ENCODE measurements at places on chromosomes 11 and 22.

DNA sequence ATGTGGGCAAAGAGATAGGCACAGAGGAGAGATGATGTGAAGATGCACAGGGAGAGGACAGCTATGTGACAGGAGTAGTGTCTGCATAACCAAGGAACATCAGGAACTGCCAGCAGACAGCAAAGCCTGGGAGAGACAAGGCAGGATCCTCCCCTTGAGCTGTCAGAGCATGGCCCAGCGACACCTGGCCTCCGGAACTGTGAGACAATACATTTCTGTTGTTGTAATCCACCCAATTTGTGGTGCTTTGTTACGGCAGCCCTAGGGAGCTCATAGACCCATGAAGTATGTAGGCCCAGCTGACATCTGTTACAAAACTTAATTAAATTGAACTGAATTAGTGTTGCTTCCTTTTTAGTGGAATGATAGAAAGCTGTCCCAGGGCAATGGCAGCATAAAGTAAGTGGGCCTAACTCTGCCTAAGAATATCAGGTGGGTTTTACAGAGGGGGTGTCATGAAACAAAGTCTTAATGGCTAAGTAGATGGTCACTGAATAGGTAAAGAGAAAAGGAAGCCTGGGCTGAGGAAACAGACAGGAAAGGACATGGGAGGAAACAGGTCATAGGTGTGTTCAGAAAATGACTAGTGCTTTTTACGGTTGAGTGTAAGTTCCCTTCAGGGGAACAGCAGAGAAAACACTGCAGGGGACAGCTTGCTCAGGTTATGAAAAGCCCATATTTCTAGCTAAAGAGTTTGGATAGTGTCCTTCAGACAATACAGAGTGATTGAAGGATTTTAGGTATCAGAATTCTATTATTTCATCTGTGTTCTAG lies 24.8 kb downstream of the RASSF10 start:
- no peak for DNase-seq

DNA sequence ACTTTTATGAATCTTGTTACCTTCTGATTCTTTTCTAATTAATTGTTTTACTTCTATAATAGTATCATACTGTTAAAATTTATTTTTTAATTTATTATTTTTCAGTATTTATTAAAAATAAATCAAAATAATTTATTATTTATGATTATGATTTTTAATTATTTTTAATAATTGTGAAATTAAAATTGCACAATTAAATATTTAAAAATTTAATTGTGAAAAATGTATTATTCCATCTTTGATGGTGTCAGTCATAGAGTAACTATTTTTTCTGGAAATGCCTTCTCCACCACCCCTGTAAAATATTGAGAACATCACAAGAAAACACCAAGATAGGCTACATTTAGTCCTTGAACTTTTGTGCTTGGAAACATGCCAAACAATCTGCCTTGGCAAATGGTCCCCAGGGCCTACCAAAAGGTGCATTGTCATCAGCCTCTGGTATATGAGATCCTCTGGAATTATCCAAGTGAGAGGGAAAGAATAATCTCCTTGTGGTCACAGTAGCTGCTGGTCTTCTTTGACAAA lies at the start of gene OR8H2:
OR8H2 (plus strand) TSS at position 478 of the 528 bp plus-strand sequence. CDS start 1,356 bp downstream, outside the sequence.
- no peak for DNase-seq

DNA sequence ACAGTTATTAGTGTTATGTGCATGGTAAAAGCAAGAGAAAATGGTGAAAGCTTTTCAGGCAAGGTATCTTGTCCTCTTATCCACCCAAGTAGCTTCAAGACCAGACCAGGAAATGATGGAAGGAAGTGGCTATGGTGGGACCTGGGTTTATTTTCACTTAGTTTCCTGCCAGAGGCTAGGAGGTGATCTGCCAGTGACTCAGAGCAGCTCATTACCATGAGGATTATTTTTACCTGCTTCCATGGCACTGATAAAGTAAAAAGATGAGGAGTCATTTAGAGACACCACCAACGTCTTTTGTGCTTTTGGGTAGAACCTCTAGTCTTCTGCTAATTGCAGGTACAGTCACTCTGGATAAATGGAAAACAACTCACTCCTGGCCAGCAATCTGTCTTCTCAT lies 339.9 kb upstream of the KIRREL3 start:
- no peak for DNase-seq

DNA sequence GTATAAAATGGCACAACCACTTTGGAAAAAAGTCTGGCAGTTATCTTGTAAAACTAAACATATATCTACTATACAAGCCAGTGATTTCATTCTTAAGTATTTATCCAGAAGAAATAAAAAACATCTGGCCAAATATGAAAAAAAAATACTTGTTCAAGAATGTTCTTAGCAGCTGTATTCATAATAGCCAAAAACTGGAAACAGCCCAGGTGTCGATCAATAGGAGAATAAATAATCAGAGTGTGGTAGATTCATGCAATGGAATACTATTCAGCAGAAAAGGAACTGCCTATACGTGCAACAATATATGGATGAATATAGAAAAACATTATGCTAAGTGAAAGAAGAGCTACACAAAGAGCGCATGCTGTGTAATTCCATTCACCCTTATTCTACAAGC lies 36.7 kb downstream of the POU2AF1 start:
- DNase-seq = no peak

- DNase-seq = no peak
Measured at GRCh38 chr22:22835771-22836291, 51.8 kb upstream of the IGLL5 start.

DNA sequence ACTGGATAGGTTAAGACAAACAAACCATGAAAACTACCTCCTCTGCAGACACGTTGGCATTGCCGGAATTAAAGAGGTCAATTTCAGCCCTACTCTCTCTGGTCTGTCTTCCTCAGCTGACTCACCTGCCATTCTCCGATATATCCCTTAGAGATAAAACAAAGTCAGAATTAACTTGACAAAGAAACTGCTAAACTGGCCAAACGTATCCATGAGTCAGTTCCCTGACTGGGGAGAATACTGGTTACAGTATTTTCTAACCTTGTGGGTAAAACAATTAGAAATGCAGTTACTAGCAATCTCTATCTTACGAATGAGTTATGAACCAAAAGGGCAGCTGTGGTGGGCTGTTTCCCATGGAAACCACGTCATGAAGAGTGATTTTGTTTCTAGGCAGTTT lies 96.2 kb downstream of the RDX start:
- DNase-seq = no peak

- DNase-seq = no peak
Measured at GRCh38 chr11:46075168-46075567, 46.1 kb downstream of the PHF21A start.

- DNase-seq = no peak
Measured at GRCh38 chr22:29998627-29999384, 81.5 kb upstream of the HORMAD2 start.

DNA sequence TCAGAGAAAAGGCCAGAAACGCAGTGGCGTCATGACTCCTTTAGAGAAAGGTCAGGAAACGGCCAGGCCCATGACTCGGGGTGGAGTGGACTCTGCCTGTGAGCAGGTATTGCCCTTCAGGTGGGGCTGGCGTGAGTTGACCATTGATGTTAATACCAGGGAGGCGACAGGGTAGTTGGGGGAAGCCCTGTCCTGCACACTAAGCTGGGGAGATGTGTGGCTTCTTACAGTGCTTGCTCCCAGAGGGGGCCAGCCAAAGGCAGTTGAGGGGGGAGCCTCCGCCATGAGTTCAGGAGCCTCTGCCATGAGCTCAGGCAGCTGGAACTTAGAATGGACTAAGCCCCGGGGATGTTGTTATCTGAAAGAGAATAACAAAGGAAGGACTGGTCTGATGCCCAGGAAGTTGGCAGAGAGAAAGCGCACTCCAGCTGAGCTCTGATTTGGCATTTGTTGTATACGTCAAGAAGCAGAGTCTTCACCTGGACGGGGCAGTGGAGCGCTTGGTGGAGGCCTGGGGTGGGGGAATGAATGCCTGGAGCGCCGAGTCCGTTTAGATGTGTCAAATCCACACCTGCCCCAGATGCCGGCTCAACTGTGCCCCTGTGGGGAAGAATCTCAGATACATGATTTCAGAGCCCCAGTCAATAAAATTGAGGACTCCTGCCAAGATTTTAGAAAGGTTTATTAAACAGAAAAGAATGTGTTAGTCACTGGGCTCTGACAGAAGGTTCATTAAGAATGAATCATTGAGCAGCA lies 222.5 kb downstream of the TBC1D22A start:
- peak; percentile 54 for DNase-seq

DNA sequence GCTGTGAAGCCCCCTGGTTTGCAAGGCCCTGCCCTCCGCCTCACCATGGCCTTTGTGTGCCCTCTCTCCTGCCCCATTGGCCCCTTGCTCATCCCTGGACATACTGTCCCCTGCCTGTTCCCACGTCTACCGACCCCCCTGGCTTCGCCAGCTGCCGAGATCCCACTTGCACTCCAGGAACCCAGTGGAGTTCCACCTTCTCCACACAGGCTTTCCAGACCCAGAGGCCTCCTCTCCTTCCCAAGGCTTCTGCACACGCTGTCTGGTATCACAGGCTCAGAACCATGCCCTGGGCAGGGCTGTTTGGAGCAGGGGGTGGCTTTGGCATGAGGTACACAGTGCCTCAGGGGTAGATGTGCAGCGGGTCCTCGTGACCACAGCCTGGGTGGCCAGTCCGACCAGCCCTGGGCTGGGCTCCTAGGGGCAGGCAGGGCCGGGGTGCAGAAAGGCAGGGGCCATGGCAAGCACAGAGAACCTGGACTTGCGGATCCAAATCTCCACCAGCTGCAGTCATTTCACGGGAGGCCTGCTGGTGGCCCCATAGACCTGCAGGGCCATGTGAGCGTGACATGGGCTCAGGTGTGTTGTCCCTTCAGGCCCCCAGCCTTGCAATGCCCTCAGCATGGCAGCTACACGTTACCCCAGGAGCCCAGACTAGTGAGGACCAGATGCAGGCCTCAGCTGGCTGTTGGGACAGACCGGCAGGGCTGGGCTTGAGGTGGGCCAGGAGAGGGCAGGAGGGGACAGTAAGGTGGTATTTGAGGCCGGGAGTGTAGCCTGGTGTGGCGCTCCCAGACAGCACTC lies 9.5 kb downstream of the GRK2 start:
- no peak for DNase-seq

GRCh38 chr11:92447586-92447985 lies 223.0 kb downstream of the FAT3 start:
- no peak for DNase-seq

DNA sequence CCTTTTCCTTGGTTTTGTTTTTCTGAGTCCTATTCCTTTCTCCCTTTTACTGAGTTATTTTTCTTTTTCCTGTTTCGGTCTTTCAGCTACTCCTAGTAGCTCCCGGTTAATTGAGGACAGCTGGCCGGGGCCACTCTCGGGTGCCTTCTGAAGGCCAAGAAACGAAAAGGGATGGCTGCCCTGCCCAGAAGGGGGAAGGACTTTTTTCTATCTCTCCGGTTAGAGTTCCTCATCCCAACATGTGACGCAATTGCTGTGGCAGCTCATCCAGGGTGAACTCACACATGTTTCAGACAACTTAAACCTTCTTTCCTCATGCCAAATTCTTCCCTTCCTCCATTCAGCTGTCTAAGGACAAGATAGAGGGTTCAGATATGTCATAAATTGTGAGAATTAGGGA lies 83.6 kb downstream of the PIWIL4 start:
- DNase-seq = no peak

DNA sequence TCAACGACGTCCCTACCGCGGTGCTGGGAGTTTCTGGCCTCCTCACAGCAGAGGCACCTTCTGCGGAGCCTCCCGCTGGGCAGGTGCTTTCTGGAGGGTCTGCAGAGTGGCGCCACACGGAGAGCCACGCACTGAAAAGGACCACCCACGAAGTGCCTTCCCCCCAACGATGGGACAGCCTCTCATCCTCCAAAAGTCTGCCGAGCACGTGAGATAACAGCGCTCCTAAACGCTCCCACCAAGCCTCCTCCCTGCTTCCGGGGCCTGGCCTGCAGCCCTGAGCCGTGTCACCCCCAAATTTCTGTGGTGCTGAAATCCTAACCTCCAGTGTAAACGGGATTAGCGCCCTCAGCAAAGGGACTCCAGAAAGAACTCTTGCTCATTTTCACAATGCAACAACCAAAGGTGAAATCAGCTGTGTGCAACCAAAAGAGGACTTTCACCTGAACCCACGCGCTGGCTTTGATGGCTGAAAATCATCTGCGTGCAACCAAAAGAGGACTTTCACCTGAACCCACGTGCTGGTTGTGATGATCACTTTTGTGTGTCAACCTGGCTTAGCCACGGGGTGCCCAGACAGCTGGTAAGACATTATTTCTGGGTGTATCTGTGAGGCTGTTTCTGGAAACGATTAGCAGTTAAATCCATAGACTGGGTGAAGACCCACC lies 924.6 kb downstream of the BRD1 start:
- no peak for DNase-seq

- DNase-seq = no peak
Measured at GRCh38 chr22:25351631-25352293, 132.3 kb downstream of the CRYBB2 start.

GRCh38 chr11:117238221-117238620 lies 5.8 kb downstream of the RNF214 start:
- no peak for DNase-seq

GRCh38 chr22:27241430-27242321 lies 559.9 kb downstream of the MN1 start:
- peak; percentile 34 for DNase-seq

GRCh38 chr11:23954730-23955129 lies 542.1 kb upstream of the LUZP2 start:
- DNase-seq = no peak

- no peak for DNase-seq
Measured at GRCh38 chr11:3823762-3824506, 15.6 kb downstream of the PGAP2 start.

DNA sequence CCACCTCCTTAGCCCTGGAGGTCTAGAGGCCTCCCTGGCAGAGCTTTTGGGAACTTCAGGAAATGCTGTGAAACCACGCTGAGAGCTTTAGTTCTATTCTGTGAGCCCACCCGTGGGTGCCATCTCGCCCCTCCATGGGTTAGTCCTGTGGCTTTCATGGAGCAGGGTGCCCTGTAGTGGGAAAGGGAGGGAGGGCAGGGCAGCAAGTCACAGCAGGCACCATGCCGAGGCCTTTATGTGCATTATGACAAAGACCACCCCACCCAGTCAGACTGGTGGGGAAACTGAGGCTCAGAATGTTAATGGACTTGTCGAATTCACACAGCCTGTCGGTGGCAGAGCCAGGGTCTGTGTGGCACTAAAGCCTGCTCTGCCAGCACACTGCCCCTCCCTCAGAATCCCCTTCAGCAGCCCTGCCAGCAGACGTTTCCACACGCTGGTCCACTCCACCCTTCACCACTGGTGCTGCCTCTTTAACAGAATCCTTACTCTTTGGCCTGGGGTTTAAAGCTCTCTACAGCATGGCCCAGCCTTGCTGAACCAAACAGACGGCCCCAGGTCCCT lies 13.4 kb downstream of the TMPRSS13 start:
- no peak for DNase-seq

- DNase-seq = no peak
Measured at GRCh38 chr11:90423378-90423777, 200.5 kb upstream of the CHORDC1 start.
